ENCODE measurements at places on chromosomes 7 and 10.
A peak's percentile ranks its signal among the peaks of the same experiment; 100 is the strongest.

DNA sequence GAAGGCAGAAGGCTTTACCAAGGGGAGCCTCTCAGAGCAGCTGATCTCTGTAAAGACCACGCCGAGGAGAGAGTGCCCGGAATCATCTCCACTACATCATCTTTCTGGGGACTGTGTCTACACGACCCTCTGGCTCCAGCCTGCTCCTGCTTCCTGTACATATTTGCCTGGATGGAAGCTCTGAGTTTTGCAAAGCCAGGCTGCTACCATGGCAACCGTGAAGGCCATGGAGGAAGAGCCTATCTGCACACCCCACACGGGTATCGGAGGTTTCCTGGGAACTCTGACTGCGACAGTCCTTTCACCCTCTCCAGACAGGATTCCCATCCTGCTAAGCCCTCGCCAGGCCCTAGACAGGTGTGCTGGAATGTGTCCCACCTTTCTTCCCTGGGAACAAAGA, 83.4 kb upstream of the TNRC18 start:
- DNase-seq = no peak

DNA sequence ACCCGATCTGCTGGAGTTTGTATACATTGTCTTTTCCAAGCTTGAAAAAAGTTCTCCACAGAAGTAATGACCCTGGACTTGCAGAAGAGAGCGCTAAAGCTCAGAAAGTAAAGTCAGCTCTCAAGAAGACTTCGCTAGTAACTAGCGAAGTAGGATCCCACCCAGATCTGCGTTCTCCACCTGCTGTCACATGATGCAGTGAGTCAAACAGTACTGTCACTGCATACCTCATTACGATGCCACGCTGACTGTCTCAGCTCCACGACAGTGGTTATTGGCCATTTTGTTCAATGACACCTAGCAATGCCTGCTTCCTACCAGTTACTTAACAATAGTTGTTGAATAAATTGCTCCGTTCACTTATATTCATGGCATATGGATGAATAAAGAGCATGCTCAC, 29.7 kb upstream of the SEC61G start:
- DNase-seq = no peak

DNA sequence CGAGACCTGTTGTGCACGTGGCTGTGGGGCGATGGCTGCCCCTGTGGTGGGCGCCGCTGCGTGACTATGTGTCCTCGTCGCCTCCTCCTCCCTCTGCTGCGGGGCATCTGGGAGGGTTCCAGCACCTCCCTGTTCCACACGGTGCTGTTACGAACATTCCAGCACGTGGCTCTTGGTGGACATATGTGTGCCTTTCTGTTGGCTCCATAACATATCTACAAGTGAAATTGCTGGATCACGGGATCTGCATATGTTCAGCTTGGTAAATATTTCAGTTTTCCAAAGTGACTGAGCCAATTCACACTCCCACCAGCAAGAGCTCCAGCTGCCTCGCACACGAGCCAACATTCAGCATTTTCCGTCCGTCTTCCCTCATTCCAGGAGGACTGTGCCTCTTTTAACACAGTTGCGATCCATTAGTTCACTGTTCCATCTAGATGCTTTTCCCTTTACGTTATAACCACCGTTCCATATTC, 25.1 kb downstream of the SNX8 start:
- DNase-seq = no peak

DNA sequence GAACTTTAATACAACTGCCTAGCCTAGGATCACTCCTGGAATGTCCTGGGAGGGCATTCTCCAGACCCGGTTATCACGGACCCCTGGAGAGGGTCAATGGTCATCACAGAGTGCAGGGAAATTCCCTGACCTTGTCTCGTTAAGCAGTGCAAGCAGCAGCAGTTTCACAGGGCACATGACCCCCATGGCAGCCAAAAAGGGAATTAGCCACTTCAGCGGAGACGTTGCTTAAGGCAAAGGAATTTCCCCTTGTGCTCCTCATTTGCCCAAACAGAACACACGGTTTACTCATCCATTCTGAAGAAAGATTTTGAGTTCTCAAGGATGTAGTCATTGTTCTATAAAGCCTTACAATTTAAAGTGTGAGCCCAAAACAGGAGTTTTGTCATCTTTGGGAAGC, 260.3 kb downstream of the SNX13 start:
- no peak for DNase-seq

DNA sequence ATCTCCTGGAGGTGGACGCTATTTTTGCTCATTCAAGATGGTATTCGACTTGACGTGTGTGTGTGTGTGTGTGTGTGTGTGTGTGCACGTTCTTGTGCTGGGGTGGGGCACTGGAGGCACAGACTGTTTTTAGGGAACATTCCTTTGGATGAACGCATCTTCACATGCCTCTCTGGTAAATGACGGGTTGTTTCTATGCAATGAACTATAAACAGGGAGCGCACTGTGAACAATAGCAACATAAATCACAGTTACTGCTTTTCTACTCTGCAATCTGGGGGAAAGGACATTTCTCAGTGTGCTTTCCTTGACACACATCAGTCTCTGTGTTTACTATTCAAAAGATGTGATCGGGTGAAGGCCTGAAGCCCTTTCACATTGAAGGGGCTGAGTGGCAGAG, 120.1 kb upstream of the PITRM1 start:
- DNase-seq = no peak

- DNase-seq = no peak
These were observed 33.5 kb downstream of the GDI2 start for GRCh38 chr10:5779730-5780129.

DNA sequence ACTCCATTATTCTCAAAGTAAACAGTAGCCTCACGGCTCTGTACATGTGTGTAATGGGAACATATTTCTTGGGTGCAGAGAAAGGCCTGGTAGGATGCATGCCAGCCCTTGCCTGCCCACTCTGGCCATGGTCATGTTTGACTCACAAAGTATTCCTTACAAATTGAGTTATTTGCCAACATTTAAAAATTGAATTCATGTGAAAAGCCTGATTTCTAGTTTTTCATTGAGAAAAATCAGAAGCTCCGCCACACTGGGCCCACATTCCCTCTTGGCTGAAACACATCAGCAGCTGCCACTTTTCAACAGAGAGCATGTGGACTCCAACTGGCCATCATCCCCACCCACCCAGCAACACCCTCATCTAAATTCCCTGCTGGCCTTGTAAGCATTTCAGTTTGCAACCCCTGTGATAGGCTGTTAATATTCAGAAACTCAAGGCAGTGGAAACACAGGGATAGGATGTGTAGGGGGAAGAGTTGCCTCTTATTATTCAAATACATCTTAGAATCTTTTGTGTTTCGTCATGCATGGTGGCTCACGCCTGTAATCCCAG, 40.9 kb downstream of the CDH23 start:
- no peak for DNase-seq

DNA sequence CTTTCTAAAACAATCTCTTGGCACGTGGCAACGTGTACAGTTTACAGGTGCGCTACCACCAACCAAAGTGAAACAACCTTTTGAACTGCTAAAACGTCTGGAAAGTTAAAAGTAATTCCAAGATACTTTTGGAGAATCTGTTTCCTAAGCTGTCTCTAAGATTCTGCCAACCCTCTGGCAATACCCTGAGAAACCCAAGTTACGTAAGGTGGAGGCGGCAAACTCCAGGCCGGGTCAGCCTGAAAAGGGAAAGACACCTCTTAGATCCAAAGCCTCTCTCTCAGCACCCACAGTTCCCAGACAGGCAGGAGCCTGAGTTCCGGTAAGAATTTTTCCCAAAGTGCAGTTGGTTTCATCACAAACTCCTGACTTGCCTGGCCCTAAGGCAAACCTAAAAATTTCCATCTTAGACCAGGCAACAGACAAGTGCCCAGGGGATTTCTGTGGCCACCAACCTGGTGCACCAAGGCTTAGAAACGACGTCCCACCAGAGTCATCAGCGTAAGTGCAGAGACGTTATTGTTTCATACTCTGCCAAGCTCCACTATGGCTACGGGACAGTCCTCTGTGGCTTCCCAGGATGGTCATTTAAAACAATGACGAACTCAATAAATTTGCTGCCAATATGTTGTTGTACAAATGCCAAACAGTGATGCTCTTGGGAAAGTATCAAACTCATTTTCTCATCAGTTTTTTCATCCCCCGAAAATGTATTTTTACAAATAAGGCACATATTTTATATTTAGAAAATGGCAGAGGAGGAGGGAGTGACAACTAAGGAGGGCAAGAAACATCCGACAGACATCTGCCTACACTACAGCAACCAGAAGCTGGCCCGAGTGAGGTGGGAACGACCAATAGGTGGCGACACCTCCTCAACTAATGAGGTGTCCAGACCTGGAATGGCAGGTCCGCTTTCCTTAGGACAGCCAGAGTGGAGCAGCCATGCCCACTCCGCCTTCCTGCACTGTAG, 205.8 kb upstream of the FRMD4A start:
- DNase-seq = peak; percentile 23

- DNase-seq = no peak
These were observed 72.8 kb downstream of the PRKCQ start for GRCh38 chr10:6507311-6507710.

DNA sequence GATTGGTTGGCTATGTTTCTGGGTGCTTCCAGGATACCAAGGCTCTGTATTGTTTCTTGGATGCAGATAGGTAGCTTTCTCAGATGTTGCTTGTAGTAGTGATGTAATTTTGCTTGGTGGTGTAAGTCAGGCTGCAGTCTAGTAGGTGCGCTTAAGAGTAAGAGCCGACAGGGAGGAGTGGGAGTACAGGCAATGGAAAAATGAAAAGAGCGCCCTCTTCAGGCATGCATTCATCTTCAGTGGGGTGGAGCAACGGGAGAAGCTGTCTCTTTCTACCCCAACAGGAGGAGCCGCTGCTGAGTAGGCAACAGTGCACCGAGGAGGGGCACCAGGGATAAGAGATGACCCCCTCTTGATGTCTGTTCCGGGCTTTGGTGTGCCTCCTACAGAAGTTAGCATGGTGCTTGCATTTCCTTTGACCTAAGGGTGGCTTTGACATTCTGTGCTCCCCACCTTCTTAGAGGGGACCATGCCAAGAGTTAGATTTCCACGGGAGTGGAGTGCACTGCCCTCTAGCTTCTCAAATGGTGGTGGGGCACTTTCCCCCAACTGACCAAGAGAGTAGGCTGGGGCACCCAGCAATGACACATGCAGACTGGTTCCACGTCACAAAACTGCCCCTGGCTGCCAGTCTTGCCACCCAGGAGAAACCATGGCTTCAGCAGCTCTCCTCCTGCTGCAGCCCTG, 56.1 kb downstream of the ZNF783 start:
- no peak for DNase-seq

DNA sequence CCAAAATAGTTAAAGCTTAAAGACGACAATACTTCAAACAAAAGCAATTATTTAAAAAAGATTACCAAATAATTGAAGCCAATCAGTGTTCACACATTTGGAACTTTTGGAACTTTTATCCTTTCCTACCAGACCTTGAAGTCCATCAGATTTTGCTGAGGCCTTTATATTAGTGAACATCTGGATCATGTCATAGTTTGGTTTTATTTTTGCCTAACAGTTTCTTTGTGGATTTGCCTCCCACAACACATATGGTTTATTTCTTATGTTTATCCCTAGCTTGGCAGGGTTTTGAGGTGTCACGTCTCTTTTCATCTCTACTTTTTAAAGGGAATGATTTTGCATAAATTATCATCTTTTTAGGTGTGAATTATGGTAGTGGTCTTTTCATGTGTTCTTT, 242.4 kb downstream of the SEMA3A start:
- DNase-seq = no peak

DNA sequence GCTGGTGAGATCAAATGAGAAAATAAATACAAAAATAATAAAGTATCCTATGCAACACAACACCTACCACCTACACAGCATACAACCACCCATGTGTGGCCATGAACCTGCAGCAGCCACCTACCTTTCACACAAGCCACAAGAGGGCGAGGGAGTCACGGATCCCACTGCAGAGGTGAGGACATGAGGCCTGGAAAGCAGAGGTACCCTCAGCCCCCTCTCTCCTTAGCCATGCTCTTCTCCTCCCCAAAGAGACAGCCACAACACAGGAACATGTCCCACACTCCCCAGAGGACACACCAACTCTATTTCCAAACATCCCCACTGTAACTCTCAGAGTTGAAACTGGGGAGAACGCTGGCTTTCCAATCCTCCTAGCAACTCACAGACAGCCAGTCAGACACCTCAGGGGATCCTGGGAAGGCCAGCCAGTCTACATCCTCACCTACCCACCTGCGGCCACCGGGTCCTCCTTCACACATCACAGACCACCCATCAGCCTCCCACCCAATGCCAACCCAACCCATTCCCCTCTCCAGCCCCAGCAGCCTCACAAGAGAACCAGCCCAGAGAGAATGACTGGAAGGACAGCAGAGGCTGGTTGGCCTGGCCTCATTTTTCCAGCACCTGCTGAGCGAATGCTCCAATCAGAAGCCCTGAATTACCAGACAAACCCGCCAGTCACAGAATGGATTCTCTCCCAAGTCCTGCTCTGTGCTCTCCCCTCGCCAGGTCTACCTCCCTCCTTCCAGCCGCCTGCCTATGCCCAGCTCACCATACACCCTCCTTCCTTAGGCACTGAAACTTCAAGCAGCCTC, 18.4 kb downstream of the DLG5 start:
- DNase-seq = no peak

GRCh38 chr10:103849880-103850571, 5.3 kb downstream of the SH3PXD2A start:
- no peak for DNase-seq

- no peak for DNase-seq
These were observed 558.5 kb upstream of the MGMT start for GRCh38 chr10:128908499-128908898.

Data from central memory CD4-positive, alpha-beta T cell (primary cell).